ENCODE measurements at places on chromosomes 5 and 9.

GRCh38 chr9:38141746-38142591, 72.9 kb upstream of the SHB start:
- no peak for DNase-seq

DNA sequence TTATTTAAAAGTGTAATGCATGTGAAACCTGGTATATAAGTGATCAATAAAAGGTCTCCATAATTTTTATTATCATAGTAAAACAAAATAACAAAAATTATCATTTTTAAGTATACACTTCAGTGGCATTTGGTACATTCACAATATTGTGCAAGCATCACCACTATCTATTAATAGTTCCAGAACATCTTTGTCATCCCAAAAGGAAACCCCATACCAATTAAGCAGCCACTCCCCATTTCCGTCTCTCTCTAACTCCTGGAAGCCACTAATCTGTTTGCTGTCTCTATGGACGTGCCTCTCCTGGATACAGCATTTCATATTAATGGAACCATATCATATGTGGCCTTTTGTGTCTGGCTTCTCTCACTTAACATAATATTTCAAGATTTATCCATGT, 7.6 kb downstream of the OLFML2A start:
- no peak for DNase-seq

- peak; percentile 86 for DNase-seq
Observed at GRCh38 chr9:112174222-112174964, 704 bp downstream of the SUSD1 start.

DNA sequence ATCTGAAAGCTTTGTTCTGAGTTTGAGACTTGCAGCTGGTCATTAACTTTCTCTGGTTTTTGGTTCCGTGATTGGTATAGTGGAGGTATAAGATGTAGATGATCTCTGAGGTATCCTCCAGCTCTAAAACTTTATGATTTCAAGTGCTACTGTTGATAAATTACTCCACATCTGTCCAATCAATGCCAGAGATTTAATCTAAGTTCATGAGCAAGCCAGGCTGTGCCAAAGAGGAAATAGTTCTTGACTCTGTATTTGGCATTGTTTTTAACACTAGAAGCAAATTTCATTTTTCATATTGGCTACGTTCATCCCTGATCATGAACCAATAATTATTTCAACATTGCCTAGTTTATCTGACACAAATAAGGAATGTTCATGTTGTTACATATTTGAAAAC, 28.5 kb upstream of the CHD1 start:
- DNase-seq = no peak

DNA sequence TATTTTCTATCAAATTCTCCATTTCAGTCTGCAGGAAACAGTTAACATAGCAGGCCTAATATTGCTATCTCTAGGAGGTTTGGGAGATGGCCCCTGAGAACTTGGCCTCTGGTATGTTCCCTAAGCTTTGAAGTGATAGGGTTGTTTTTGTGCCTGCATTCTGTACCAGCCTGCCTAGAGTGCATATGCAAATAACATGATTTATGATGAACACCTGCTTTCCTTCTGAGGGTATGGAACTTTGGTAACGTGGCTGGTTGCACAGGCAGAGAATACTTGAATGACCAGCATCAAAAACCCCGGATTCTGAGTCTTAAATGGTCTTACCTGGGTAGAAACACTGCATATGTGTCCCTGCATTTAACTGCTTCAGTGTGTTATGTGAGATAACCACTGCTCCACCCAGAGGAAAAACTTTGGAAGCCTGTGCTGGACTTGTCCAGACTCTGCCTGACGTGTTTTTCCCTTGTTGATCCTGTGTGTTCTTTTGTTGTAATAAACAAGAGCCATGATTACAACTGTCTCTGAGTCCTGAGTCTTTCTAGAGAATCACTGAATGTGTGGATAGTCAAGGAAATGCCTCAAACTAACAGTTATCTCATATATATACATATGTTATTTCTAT, 111.3 kb upstream of the ABCA1 start:
- DNase-seq = no peak

Measured in activated naive CD4-positive, alpha-beta T cell treated with anti-CD3 and anti-CD28 coated beads for 36 hours (primary cell).